Posterior cingulate gyrus (tissue), 11 donors: ENCODE measurements at places on chromosomes 13 and 19.

- DNase-seq: no peak
Measured at GRCh38 chr13:28717170-28717569, 1.6 kb downstream of the SLC46A3 start.

DNA sequence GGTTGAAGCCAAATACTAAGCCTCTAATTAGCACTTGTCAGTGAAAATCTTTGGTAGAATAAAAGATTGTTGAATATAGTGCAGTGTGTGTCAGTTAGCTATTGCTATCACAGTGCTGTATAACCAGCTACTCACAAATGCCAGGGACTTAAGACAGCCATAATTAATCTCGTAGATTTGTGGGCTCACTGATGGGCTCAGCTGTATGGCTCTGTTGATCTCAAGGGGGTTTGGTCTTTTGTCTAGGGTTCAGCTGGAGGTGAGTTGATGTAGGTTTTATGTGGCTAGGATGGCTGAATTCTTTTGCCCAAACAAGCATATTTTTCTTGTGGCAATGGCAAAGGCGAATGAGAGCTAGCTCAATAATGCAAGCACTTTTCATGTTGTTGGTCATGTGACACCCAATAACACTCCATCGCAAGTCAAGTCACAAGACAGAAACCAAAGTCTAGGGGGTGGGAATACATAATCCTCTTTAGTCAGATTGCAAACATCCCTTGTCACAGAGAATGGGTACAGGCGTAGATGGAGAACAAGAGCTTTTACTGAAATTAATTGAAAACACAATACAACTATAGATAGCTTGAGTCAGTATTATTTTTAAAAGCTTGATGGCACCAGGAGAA lies 121.7 kb upstream of the EDNRB start:
- DNase-seq: no peak

DNA sequence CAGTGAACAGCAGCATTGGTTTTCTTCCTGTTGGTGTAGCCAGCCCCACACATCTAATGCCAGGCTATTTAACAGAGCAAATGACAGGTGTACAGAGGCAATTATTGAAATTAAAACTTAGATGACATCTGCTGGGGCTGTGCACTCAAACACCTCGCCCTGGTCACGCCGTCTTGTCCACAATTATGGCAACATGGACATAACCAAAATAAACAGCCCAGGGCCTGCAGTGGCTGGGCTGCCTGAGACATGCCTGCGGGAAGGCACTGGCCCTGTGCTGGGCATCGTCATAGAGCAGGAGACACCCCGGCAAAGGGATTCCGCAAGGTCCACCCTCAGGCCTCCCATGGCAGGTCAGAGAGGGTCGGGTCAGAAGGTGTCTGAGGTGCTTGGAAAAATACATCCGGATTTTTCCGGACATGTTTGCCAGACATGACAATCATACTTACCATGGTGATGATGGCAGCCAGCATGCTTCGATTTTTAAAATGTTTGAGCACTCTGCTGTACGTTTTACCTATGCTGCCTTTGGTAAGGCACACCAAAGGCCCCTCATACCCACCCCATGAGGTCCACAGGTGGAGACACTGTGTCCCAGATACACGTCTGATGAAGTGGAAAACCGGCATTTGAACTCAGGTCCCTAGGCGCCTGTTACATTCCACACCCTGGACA lies 47.8 kb downstream of the TSHZ3 start:
- no peak for DNase-seq

- no peak for DNase-seq
Measured at GRCh38 chr13:97875911-97876310, 77.6 kb upstream of the IPO5 start.

GRCh38 chr19:48623556-48624066 lies 4.3 kb downstream of the SPHK2 start:
- DNase-seq: no peak

DNA sequence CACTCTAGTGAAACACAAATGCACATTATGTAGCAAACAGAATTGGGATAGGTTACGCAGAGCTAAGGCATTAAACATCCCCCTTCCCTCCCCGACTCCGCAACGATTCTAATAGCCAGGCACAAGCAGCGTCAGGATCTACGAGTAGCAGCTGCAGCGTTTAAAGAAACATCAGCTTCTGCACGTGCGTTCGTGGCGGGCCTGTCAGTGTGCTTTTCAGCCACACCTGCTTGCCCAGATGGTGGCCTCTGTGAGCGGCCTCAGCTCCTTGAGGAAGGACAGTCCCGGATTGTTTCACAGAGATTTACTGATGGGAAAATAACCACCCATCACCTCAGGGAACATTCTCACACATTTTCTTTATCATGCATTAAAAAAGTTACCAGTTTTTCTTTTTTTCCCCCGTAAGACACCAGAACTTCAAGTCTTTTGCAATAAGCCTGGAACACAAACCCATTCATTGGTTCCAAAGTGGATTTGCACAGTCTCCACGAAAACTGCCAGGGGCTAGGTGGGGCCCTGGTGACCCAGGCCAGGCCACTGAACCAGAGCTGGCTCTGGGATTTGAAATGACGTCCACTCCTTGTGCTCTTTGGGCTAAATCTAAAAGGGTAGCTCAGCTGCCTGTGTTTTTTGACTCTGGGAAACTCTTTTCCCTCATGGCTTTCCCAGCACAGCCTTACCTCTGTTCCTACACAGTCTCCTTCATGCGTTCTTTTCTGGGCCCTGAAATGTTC lies 325.5 kb downstream of the KCNRG start:
- no peak for DNase-seq
